ENCODE measurements at places on chromosomes 6 and 20. TPM values are rescaled to one million over a fixed set of nuclear protein-coding genes. Genes with fewer than 3 reads are reported as not detected.

DNA sequence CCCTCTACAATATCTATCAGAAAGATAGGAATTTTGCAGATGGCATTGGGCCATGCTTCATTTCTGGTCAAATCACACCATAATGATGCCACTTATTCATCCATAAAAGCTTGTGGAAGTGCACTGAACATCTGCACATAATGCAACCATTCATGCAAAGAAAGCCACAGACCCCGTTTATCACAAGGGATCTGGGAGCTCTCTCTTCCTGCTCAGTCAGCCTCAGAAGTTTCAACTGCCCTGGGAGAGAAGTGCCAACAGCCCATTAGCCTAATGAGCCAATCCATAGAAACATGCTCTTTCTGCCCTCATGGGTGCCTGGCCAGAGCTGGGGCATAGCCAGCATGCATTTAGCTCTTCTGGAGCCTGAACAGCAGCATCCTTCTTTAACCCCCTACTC, 85.8 kb downstream of the SLC35F1 start:
- H3K4me1 ChIP-seq, result no peaks in the 10 kb centered on the region
- no peak for DNase-seq
- H3K36me3 ChIP-seq, result no peaks in the 10 kb centered on the region
- peaks cover 3% of the 10 kb centered on the region for H3K27me3 ChIP-seq
- H3K27ac ChIP-seq, result no peak overlapping the region

DNA sequence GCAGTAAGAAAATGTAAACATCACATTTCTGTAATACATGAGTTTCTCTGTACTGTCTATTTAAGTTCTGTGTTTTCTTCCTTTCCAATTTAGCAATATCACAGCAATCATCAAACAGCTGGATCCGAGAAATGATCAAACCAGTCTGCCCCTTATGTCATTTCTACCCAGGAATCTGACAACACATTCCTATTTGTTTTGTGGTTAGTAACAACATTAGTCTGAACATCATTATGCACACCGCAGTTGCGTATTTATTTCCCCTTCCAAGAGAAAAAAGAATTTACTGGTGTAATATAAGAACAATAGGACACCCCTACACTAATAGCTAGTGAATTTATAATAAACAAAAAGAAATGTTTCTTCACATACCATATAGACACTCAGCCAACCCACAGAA, 179.5 kb downstream of the BTBD9 start:
- DNase-seq, result no peak
- no peaks in the 10 kb centered on the region for H3K4me1 ChIP-seq
- no peak overlapping the region for H3K4me3 ChIP-seq
- no peak overlapping the region for H3K27ac ChIP-seq

GRCh38 chr6:63565058-63565726, 7.1 kb upstream of the LOC128125822 start:
- peaks cover 4% of the 10 kb centered on the region for H3K27me3 ChIP-seq
- no peak for DNase-seq
- no peaks in the 10 kb centered on the region for H3K36me3 ChIP-seq

DNA sequence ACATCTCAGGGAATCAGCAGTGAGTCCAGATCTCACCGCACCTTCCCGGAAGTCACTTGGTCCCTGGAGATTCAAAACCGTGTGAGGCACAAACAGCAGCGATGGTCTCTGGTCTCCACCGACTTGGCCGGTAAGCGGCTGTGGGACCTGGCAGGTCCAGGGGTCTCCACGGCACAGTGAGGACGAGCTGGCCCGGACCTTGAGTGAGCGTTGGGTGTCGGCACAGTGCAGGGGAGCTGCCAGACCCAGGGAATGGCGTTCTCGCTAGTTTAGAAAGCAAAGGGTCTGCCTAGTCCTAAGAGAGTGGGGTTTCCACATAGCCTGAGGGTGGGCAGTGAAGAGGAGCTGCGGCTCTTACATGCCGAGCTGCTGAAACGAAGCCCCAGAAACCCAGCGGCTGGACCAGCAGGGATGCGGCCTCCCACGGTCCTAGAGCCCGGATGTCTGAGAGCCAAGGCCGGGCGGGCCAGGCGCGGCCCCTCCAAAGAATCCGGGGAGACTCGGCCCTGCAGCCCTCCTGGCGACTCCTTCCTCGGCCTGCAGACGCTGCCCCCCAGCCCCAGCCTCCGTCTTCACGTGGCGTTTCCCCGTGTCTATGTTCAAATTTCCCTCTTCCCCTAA, 185.0 kb downstream of the ERMARD start:
- no peaks in the 10 kb centered on the region for H3K36me3 ChIP-seq
- no peaks in the 10 kb centered on the region for H3K4me1 ChIP-seq
- H3K27me3 ChIP-seq, result peaks cover 14% of the 10 kb centered on the region

The RNF182 gene
- not detected for total RNA-seq

The TP53TG5 gene
- total RNA-seq, result 0.55 TPM

All from activated CD4-positive, alpha-beta memory T cell treated with anti-CD3 and anti-CD28 coated beads for 36 hours (primary cell).